ENCODE measurements at places on chromosomes 16 and 17.

GRCh38 chr17:74818291-74818938, 41.3 kb downstream of the GRIN2C start:
- no peak for DNase-seq

DNA sequence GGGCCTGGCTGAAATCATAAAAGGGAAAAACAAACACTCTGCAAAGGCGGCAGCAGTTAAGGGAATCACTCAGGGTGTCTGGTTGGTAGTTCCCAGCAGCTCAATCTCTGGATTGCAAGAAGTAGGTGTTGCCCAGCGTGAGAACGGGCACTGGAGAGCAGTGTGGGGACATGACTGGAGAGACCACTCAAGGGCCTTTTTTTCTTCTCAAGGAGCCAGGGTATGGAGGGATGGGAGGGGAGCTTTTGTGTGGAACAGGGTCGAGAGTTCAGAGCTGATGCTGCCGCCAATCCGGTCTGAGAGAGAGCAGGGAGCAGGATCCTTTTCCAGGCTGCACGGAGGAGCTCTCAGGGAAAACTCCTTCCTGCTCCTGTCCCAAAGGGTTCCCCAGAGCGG, 15.2 kb downstream of the SCNN1B start:
- peak; percentile 73 for DNase-seq

DNA sequence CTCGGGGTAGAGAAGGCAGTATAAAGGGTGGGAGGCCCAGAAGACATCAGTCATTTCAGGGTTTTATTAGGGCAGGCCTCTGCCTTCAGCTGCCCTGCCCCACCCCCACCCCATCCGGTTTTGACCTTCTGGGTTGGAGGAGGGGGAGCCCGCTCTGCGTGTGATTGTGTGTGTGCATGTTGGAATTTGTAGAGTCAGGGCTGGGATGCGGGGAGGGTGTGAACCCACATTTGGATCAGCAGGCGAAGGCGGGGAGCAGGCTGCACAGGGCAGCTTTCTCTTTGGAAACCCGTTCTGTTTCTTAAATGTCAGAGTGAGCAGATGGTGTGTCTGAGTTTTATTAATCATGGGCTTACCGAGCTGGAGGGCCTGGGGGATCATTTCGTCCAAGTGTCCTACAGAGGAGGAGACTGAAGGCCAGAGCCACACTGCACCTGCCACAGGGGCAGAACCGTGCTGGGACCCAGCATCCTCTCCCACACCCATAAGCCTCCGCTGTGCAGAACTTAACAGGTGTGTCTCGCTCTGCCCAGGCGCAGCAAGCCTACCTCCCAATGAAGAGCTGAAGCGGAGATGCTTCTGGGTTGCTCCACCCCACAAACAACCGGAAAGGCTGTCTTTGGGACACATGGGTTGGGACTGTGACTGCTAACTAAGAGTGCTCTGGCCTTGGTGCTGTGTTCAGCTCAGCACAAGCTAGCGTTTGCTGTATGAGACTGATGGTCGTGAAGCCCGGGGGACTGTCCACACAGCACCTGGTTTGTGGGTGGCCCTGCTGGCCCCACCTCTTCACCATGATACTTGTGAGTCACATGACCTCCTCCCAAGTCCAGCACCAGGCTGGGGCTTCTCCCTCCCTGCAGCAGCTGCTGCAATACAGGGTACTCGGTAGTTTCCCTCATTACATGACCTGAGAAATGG, 70.9 kb upstream of the GSE1 start:
- no peak for DNase-seq

DNA sequence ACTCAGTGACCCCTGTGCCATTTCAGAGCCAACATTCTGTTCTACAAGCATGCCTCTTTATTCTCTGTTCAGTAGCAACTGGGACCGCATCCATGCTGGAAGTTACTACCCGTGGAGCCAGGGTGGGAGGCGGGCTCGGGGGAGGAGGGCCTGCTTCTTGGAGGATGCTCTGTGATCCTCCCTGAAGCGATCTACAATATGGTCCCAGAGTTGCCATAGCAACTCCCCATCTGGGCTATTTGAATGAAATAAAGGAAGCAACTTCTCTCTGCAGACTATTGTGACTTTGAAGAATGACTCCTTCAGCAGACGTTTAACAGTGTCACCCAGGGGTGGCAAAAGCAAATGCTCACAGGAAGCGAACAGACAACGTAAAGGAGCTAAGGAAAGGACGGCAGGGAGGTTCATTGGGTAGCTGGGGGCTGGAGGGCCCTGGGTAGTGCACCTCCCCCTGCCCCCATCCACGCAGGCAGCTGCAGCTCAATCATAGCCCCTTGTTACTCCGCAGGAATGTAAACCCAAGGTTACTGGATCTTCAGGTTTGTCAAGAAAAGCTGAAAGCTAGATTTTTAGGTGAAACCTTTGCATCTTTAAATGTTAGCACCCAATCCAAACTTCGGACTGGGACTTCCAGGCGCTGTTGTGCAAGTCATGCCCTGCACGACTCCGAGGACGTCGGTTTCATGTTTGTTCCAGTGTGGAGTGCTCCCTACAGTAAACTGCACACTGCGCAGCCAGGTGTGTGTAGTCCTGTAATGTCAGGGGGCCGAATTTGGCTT, 51.1 kb upstream of the MEAK7 start:
- DNase-seq: no peak

DNA sequence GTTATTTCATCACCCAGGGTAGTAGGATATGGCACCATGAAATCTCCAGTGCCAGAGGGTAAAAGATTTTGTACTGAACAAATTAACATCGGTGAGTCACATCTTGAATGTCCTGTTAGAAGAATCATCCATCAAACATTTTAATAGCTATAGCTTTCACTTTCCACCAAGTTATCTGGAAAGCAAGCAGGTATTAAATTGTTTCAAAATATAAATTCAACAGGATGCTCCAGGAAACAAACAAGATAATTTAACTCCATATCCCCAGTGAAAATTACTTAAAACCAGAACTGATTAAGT, 2.4 kb downstream of the VEZF1 start:
- no peak for DNase-seq

GRCh38 chr16:47258874-47259461, 115.2 kb upstream of the NETO2 start:
- no peak for DNase-seq

GRCh38 chr16:47967374-47967773, 188.4 kb downstream of the ABCC12 start:
- DNase-seq: no peak

GRCh38 chr17:79314617-79315357, 240.2 kb downstream of the ENGASE start:
- DNase-seq: no peak

DNA sequence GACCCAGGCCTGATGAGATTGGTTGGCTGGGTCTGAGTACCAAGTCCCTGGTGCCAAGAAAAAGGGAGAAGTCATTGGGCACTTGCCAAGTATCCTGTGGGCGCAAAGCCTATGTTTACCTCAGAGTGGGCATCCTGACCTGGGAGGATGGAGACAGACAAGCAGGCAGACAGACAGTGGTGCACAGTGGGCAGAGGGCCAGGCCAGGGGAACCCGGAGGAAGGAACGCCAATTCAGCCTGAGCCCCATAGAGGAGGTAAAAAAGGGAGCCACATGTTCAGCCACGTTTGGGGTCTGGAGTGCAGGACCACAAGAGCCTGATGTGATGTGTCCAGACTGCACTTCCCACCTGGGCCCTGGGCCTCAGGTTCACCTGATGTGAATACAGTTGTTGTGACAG, 5.4 kb downstream of the PHKG2 start:
- no peak for DNase-seq

- no peak for DNase-seq
These were observed 31.3 kb upstream of the DDX52 start for GRCh38 chr17:37674511-37674910.

GRCh38 chr17:2982854-2983253, 80.6 kb downstream of the OR1D5 start:
- DNase-seq: no peak

- DNase-seq: no peak
These were observed 13.4 kb downstream of the GINS2 start for GRCh38 chr16:85675251-85675874.

GRCh38 chr17:17017343-17018014, 24.8 kb upstream of the MPRIP start:
- DNase-seq: no peak

DNA sequence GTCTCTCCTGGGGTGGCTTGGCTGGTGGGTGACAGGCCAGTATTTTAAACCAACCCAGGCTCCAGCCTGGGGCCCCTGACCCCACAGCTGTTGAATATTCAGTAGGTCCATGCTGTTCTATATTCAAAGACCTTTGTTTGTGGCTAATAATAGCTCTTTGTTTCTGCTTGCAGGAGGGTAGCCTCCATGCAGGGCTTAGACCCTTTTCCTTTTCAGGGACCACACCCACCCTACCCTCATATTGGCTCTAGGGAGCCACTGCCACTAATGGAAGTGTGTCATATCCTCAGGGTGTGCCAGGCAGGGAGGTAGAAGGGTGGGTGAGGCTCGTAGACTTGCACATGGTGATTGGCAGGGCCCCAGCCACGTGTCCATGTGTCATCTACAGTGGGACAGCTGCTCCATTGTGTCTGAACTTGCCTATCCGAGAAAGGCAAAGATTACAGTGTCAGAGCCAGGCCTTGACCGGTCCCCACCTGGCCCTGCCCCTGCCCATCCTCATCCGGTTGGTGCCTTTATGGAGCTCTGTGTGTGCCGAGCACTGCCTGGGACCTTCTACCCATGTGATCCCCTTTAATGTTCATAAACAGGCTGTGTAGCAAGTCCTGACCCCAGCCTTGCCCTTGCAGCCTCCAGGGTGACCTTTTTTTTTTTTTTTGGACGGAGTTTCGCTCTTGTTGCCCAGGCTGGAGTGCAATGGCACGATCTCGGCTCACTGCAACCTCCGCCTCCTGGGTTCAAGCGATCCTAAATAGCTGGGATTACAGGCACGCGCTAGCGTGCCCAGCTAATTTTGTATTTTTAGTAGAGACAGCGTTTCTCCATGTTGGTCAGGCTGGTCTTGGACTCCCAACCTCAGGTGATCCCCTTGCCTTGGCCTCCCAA, 22.1 kb downstream of the TMC7 start:
- DNase-seq: no peak

DNA sequence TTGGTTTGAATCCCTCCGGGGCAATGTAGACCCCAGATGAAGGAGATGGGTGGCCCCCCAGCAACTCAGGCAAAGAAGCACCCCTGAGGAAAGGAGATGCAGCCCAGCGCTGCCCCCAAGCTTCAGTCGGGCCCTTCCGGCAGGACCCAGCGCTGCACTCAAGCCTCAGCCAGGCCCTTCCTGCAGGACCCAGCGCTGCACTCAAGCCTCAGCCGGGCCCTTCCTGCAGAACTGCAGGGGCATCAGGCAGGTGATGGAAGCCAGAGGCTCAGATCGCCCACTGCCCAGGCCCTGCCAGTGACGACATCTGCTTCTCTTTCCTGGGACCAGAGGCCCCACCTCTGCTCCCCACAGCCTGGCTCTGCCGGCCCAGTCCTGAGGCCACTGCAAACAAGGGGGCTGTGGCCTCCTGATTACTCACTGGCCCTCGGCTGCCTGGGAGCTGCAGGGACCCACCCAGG, 7.8 kb downstream of the SOX8 start:
- DNase-seq: no peak

DNA sequence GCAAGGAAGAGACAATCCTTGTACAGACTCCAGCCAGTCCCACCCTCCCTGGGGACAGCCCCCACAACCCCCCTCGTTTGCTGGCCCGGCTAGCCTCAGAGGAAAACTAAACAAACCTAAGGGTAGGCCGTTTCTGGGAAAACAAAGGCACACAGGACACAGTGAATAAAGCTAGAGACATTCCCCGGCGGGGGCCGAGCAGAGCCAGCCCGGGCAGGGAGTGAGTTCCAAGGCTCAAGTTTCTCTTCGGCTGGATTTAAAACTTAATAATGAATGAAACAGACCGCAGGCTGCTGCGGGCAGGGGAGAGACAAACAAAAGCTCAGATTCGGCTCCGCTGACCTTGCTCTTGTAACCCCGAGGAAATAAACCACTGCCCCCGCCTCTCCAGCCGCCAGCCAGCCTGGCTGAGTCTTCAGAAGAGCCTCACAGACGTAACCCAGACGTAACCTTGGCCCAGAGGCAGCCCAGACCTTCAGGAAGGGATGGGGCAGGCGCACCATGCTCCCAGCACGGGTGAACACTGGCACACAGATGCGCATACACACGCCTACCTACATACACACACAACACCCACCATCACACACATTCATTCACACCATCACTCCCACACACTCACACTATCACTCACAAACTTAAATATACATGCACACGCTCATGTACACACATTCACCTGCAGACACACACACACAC, 216.0 kb downstream of the ZNF423 start:
- no peak for DNase-seq

- DNase-seq: no peak
These were observed 64.6 kb downstream of the PLCG2 start for GRCh38 chr16:81843683-81844082.

DNA sequence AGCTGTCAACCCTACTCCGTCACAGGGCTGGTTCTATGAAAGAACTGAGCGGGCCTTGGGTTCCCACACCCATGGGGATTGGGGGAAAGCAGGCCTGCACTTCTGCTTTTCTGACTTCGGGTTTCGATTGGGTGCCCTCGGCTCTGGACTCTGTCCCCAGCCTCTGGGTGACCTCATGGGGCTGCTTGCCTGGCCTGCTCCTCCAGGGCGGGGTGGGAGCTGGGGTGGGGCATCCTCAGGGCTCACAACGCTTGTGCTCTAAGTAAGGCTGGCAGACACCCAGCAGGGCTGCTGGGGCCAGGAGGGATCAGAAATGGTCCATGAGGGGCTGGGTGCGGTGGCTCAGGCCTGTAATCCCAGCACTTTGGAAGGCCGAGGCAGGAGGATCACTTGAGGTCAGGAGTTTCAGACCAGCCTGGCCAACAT, 19.2 kb downstream of the ARHGAP27 start:
- DNase-seq: no peak

GRCh38 chr17:45171338-45172231, 9.9 kb downstream of the HEXIM2 start:
- no peak for DNase-seq

DNA sequence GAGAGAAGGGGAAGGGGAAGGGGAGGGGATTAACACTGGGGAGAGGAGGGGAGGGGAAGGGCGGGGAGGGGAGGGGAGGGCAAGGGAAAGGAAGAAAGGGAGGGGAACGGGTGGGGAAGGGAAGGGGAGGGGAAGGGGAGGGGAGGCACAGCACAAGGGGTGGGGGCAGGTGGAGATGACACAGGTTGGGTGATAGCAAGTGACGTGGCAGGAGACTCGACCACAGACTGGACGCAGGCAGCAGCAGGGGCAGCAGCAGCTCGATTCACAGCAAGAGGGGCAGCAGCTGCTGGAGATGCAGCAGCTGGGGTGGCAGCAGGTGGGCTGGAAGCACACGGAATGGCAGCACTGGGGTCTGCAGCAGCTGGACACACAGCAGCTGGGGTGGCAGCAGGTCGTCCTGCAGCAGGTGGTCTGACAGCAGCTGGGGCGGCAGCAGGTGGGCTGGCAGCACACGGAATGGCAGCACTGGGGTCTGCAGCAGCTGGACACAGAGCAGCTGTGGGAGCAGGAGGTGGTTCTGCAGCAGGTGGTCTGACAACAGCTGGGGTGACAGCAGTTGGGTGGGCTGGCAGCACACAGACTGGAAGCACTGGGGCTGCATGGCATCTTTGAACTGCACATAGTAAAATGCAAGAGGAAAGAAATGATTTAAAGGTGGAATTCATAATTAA, at the start of gene KRTAP4-16:
TSS of gene KRTAP4-16 (minus strand) at position 624 of the 674 bp plus-strand sequence. CDS start at position 624, 0 bp downstream.
- DNase-seq: no peak

- DNase-seq: no peak
These were observed 17.3 kb upstream of the KCNJ12 start for GRCh38 chr17:21358682-21359482.

All from NCI-H2081 treated with DMSO at 0.1 percent for 48 hours (cell line).